RWPE2 (cell line): ENCODE measurements at places on chromosomes 5 and 9.
A peak's percentile ranks its signal among the peaks of the same experiment; 100 is the strongest.

- no peaks in the 10 kb centered on the region for H3K27me3 ChIP-seq
- no peaks in the 10 kb centered on the region for H3K36me3 ChIP-seq
- no peak overlapping the region for H3K4me3 ChIP-seq
- peak overlapping the region; percentile 86 for H3K27ac ChIP-seq
- H3K4me1 ChIP-seq: peaks cover 40% of the 10 kb centered on the region
- DNase-seq: no peak
Measured at GRCh38 chr5:110159202-110159601, 469.5 kb downstream of the MAN2A1 start.

GRCh38 chr9:27558307-27558706 lies 15.0 kb downstream of the C9orf72 start:
- H3K27me3 ChIP-seq: no peaks in the 10 kb centered on the region
- no peaks in the 10 kb centered on the region for H3K4me1 ChIP-seq
- no peak overlapping the region for H3K4me3 ChIP-seq
- no peak overlapping the region for H3K27ac ChIP-seq
- DNase-seq: no peak

GRCh38 chr9:8845376-8845775 lies 1045.8 kb upstream of the DMAC1 start:
- no peaks in the 10 kb centered on the region for H3K27me3 ChIP-seq
- H3K4me1 ChIP-seq: no peaks in the 10 kb centered on the region
- no peak overlapping the region for H3K27ac ChIP-seq
- no peak for DNase-seq
- H3K4me3 ChIP-seq: no peak overlapping the region

DNA sequence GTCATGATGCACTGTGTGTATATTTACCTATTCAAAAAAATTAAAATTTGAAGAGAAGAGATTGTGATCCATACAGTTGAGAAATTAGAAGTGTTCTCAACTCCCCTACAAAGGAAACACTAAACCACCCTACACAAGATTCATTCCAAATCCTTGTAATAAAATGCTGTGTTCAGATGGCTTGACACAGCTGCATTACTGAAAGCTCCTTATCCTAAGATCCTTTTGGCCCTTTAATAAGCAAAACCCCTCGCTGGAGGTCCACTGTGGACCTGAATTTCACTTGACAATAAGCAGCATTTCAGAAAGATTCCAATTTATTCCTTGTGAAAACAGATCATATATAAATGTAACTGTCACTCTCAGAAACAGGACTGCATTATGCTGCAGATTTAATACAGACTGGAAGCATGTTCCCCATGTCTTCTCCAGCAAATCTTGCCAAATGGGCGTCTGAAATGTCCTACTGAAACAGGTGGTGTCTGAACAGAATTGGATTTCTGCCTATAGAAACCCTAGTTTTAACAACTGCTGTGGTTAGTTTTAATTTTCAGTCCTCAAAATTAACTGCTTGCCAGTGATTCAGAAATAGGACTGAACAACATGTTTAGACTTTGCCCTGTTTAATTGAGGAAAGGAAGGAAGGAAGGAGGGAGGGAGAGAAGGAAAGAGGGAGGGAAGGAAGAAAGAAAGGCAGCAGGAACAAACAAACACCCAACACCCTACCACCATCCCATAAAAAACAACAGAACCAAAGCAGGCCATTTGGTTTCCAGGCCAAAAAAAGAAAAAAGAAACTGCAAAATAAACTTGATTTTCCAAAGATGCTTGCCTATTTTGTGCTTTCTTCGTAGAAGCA lies 179.6 kb downstream of the MLLT3 start:
- H3K27ac ChIP-seq: no peak overlapping the region
- no peak for DNase-seq
- no peaks in the 10 kb centered on the region for H3K36me3 ChIP-seq
- no peaks in the 10 kb centered on the region for H3K4me1 ChIP-seq

- no peak for DNase-seq
- H3K27ac ChIP-seq: no peak overlapping the region
- H3K27me3 ChIP-seq: no peaks in the 10 kb centered on the region
- no peaks in the 10 kb centered on the region for H3K36me3 ChIP-seq
Measured at GRCh38 chr9:89427621-89428221, 70.2 kb downstream of the SEMA4D start.

- H3K4me3 ChIP-seq: no peak overlapping the region
- no peaks in the 10 kb centered on the region for H3K36me3 ChIP-seq
- H3K27me3 ChIP-seq: no peaks in the 10 kb centered on the region
- H3K4me1 ChIP-seq: peaks cover 7% of the 10 kb centered on the region
- DNase-seq: no peak
Measured at GRCh38 chr5:68954618-68954910, 139.2 kb upstream of the SLC30A5 start.

GRCh38 chr5:170028124-170028523 lies 47.8 kb upstream of the INSYN2B start:
- no peaks in the 10 kb centered on the region for H3K36me3 ChIP-seq
- no peak overlapping the region for H3K4me3 ChIP-seq
- DNase-seq: no peak
- H3K27ac ChIP-seq: no peak overlapping the region
- H3K27me3 ChIP-seq: peaks cover 8% of the 10 kb centered on the region

- H3K27ac ChIP-seq: no peak overlapping the region
- no peaks in the 10 kb centered on the region for H3K36me3 ChIP-seq
- DNase-seq: no peak
- peak overlapping the region; percentile 87 for H3K4me3 ChIP-seq
- H3K27me3 ChIP-seq: no peaks in the 10 kb centered on the region
Measured at GRCh38 chr9:136328622-136329041, 1.3 kb downstream of the GPSM1 start.

- H3K36me3 ChIP-seq: no peaks in the 10 kb centered on the region
- no peak overlapping the region for H3K27ac ChIP-seq
- peaks cover 8% of the 10 kb centered on the region for H3K4me1 ChIP-seq
- DNase-seq: no peak
Measured at GRCh38 chr5:17813214-17813613, 179.0 kb downstream of the TAF11L14 start.

- no peaks in the 10 kb centered on the region for H3K36me3 ChIP-seq
- no peak overlapping the region for H3K27ac ChIP-seq
- H3K4me3 ChIP-seq: no peak overlapping the region
- no peaks in the 10 kb centered on the region for H3K27me3 ChIP-seq
Measured at GRCh38 chr5:149639737-149640136, 58.4 kb downstream of the ARHGEF37 start.

GRCh38 chr5:75510836-75511434 lies 494 bp downstream of the CERT1 start:
- H3K27ac ChIP-seq: peak overlapping the region; percentile 55
- H3K4me3 ChIP-seq: peak overlapping the region; percentile 67
- no peaks in the 10 kb centered on the region for H3K27me3 ChIP-seq
- peaks cover 27% of the 10 kb centered on the region for H3K4me1 ChIP-seq

GRCh38 chr9:129597355-129598088 lies 23.4 kb downstream of the C9orf50 start:
- H3K36me3 ChIP-seq: no peaks in the 10 kb centered on the region
- no peaks in the 10 kb centered on the region for H3K27me3 ChIP-seq
- no peak overlapping the region for H3K27ac ChIP-seq

GRCh38 chr5:112933651-112934365 lies 11.8 kb upstream of the REEP5 start:
- H3K4me1 ChIP-seq: no peaks in the 10 kb centered on the region
- H3K36me3 ChIP-seq: no peaks in the 10 kb centered on the region
- no peak for DNase-seq
- H3K27ac ChIP-seq: no peak overlapping the region

DNA sequence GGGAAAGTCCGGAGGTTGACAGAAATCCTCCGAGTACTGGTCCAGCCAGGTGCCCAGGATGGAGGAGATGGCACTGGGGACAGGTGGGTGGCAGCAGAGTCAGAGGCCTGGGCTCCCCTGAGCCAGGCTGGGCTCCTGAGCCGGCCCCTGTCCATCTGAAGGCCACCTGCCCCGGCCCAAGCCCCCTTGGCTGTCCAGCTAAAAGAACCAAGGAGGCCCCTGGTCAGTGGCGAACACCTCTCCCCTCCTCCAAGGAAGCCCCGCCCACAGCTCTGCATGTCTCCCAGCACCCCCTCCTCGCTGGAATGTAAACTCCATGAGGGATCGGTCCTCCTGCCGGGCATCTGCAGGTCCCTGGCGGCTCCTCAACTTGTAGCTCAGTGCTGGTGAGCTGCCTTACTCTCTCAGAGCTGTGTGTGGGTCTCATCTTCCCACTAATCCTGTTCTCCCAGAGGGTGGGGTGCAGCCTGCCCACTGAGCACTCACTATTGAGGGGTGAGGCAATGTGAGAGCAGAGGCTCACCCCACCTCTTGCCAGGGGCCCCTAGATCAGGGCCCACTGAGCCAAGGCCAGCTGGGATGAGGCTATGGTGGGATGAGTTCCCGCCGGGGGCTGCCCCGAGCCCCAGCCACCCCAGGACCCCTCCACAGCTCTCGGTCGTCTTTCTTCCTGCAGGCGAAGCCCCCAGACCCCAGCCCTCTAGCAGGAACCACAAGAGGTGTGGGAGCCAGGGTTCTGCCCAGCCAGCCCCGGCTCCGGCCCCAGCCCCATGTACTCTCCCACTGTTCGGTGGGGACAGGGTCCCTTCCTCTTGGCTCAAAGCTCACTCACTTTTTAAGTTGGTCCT lies 12.0 kb downstream of the RALGDS start:
- H3K4me1 ChIP-seq: no peaks in the 10 kb centered on the region
- peak; percentile 64 for DNase-seq
- H3K27ac ChIP-seq: no peak overlapping the region
- no peak overlapping the region for H3K4me3 ChIP-seq
- peaks cover 27% of the 10 kb centered on the region for H3K36me3 ChIP-seq
- no peaks in the 10 kb centered on the region for H3K27me3 ChIP-seq

DNA sequence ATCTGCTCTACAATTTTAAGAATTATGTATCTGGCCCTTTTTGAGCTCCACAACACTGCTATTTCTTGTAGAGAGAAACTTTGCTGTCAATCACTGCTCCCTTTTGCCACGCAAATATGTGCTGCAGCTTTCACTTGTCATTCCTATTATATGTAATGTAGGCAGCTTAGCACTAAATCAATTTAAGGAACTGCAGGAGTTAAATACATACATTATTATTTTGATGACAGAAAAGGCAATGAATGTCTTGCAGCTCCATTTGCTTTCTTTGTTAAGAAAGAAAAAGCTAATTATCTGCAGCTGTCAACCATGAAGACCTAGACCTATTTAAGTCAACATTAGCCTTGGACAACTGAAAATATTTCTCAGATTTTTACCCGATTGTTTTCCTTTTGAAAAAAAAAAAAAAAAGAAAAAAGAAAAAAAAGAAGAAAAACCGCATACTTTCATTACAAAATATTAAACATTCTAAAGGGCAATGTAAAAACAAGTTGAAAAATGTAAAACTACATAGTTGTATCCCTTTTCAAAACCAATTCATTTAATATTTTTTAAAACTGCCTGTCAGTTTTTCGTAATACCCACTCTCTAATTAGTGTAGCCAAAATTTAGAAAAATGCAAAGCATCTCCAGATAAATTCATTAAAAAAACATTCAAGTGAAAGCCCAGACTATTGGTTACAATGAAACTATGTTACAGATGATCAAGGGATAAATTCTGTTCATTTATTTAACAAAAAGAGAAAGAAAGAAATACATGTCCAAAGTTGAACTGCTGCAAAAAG lies 57.2 kb downstream of the RFX3 start:
- H3K4me1 ChIP-seq: no peaks in the 10 kb centered on the region
- H3K27ac ChIP-seq: no peak overlapping the region
- H3K4me3 ChIP-seq: no peak overlapping the region
- no peaks in the 10 kb centered on the region for H3K27me3 ChIP-seq
- DNase-seq: no peak
- no peaks in the 10 kb centered on the region for H3K36me3 ChIP-seq

- H3K4me1 ChIP-seq: no peaks in the 10 kb centered on the region
- no peak overlapping the region for H3K4me3 ChIP-seq
- DNase-seq: no peak
- H3K27me3 ChIP-seq: no peaks in the 10 kb centered on the region
- H3K36me3 ChIP-seq: peaks cover 90% of the 10 kb centered on the region
Measured at GRCh38 chr5:177256296-177256695, 47.2 kb downstream of the RAB24 start.

GRCh38 chr5:18772475-18772874 lies 1138.2 kb downstream of the TAF11L14 start:
- no peak overlapping the region for H3K27ac ChIP-seq
- H3K36me3 ChIP-seq: no peaks in the 10 kb centered on the region
- no peaks in the 10 kb centered on the region for H3K27me3 ChIP-seq
- H3K4me1 ChIP-seq: peaks cover 10% of the 10 kb centered on the region
- peak overlapping the region; percentile 6 for H3K4me3 ChIP-seq

DNA sequence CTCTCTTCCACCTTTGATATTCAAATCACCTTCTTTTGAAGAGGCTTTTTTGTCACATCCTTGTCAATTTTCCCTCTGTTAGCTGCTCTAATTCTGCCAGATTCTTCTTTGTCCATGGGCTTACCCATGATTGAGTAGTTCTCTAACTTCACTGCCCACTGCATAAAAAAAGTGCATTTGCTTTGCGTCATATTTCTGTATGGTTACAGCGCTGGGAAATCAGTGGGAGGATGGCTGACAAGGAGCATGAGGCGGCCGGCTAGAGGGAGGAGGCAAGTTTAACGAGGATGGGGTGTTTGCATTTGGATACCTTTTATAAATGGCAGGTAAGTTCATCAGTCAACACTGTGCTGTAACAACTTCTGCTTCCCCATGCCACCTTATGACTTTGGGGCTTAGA lies 116.5 kb upstream of the LHFPL2 start:
- H3K27me3 ChIP-seq: no peaks in the 10 kb centered on the region
- H3K4me3 ChIP-seq: no peak overlapping the region
- no peak overlapping the region for H3K27ac ChIP-seq
- no peaks in the 10 kb centered on the region for H3K4me1 ChIP-seq
- no peak for DNase-seq
- H3K36me3 ChIP-seq: no peaks in the 10 kb centered on the region

GRCh38 chr5:73215891-73216610 lies 43.1 kb downstream of the TMEM174 start:
- H3K27ac ChIP-seq: no peak overlapping the region
- peak overlapping the region; percentile 32 for H3K4me3 ChIP-seq
- H3K4me1 ChIP-seq: no peaks in the 10 kb centered on the region
- no peaks in the 10 kb centered on the region for H3K36me3 ChIP-seq
- H3K27me3 ChIP-seq: no peaks in the 10 kb centered on the region
- DNase-seq: no peak

DNA sequence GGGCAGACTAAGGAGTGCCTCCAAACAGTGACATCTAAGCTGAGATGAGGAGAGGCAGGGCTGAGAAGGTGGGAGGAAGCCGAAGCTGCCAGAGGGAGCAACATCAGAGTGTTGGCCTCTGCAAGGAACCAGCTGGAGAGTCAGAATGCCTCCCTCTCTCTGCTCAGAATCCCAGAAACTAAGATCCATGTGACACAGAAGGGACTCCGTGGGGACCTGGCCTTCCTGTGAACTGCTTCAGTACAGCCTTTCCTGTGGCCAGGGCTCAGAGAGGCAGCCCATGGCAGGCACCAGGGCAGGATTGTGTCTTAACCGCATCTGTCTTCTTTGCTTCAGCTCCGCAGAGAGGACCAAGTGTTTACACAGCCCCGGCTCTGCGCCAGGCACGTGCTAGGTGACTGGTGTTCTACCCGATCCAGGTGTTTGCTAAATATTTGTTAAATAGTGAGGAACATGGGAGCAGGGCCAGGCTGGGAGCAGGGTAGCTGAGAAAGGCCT lies 33.5 kb downstream of the KCNMB1 start:
- H3K27me3 ChIP-seq: peaks cover 10% of the 10 kb centered on the region
- H3K36me3 ChIP-seq: no peaks in the 10 kb centered on the region
- no peak for DNase-seq
- H3K27ac ChIP-seq: no peak overlapping the region

GRCh38 chr5:180869587-180869986 lies 8.5 kb upstream of the ZFP62 start:
- no peak for DNase-seq
- no peak overlapping the region for H3K27ac ChIP-seq
- no peaks in the 10 kb centered on the region for H3K27me3 ChIP-seq
- H3K4me3 ChIP-seq: no peak overlapping the region
- peaks cover 5% of the 10 kb centered on the region for H3K4me1 ChIP-seq
- H3K36me3 ChIP-seq: no peaks in the 10 kb centered on the region

GRCh38 chr5:66872736-66873331 lies 276.6 kb downstream of the MAST4 start:
- no peak overlapping the region for H3K4me3 ChIP-seq
- no peak overlapping the region for H3K27ac ChIP-seq
- peaks cover 4% of the 10 kb centered on the region for H3K4me1 ChIP-seq
- DNase-seq: no peak
